GM04503 (cell line): ENCODE measurements at places on chromosomes 4 and X.

- DNase-seq: peak; percentile 31
Measured at GRCh38 chr4:145482209-145483037, 770 bp downstream of the SMAD1 start.

- DNase-seq: no peak
Measured at GRCh38 chr4:8904666-8905065, 33.0 kb upstream of the HMX1 start.

GRCh38 chrX:7109049-7109531, 38.4 kb upstream of the STS start:
- DNase-seq: no peak

DNA sequence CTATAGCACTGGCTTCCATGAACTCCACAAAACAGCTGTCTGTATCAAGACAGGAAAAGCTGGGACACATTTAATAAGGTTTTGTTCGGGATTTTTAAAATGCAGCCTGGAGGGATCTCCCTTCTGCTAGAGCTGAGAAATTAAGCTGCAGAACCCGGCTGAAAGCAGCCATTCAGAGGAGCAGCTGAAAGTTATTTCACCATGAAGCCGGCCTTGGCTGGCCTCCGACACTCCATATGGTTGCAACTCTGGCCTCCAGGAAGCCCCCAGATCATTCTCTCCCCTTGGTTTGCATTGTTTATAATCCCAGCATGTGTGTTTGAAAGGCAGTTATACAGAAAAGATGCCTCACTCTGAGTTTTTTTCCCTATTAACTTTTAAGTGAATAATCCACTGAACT, 239.4 kb downstream of the SPATA18 start:
- DNase-seq: no peak

DNA sequence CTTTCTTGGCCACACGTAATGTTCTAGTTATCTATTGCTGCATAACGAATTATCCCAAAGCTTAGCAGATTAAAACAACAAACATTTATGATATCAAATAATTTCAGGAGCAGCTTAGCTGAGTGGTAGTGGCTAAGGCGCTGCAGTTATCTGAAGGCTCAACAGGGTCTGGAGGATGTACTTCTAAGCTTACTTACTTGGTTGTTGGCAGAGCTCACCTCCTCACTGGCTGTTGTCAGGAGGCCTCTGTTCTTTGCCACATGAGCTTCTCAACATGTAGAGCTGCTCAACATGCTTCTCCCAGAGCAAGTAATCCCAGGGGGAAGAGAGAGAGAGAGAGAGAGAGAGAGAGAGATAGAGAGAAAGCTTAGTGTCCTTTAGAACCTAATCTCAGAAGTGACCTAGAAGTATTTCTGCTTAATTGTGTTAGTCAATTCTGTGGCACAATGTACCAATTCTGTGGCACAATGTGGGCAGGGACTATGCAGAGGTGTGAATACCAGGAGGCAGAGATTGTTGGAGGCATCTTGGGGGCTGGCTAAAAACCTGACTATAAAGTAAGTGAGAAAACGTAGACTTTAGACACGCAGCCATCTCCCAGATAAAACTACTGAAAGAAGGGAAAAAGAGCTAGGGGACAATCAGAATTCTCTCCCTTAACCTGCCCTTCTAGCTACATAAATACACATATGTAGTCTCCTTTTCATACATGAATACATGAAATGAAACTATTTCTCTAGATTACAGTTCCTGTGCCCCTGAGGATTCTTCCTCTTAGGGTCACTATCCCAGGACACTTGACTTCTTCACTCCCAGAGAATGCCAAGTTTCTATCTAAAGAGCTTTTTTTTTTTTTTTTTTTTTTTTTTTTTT, 40.2 kb downstream of the HOPX start:
- no peak for DNase-seq

DNA sequence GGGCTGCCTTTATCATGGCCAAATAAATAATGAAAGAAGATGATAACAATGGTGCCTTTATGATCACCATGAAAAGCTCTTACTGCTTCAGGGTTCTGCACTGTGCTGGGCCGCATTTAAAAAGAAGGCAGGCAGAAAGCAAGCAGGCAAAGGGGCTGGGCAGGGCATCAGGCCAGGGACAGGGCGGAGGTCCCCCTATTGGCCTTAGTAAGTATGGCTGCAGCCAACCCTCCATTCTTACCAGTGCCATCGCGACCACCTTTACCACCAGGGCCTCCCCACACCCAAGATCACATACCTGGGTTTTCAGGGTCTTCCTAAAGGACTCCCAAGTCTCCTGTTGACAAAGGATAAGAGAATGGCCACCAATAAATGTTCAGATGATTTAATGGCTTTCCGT, 38.9 kb downstream of the CNGA2 start:
- no peak for DNase-seq

DNA sequence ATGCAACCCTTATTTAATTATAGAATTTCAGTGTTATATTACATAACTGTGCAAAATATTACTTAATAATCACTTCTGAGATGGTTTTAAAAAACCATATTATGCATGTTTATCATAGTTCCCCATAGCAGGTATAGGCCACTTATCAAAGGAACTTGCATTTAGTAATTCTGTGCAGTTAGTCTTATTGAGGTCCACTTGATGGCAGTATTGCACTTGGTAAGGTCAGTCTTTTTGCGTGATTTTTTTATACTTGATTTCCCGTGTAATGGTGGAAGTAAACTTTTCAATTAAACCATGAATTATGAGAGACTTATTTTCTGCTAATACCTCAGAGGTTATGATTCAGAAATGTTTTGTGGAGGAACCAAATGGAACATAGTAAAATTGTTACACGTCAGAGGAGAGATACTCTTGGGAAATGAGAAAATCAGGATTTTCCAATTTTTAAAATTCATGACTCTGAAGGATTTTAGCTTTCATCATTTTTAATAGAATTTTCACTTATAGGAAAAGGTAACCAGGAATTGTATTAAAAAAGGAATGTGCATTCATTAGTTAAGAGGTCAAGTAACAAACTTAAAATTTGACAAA, 230.0 kb downstream of the CCSER1 start:
- DNase-seq: peak; percentile 11

DNA sequence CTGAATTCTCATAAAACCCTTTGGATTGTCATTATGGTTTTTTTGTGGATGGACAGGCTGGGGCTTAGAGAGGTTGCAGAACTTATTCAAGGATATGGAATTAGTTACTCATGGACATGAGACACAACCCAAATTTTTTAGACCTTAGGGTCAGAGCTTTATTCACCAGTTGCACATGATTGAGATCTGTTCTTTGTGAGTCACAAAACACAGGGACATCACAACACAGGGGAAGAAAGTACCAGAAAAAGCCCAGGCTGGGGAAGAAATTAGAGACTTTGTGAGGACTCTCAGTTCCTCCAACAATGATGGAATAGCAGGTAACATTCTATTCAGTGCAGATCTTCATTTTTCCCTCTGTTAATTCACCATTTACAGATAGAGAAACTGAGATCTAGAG, 602.4 kb upstream of the CPEB2 start:
- DNase-seq: no peak

DNA sequence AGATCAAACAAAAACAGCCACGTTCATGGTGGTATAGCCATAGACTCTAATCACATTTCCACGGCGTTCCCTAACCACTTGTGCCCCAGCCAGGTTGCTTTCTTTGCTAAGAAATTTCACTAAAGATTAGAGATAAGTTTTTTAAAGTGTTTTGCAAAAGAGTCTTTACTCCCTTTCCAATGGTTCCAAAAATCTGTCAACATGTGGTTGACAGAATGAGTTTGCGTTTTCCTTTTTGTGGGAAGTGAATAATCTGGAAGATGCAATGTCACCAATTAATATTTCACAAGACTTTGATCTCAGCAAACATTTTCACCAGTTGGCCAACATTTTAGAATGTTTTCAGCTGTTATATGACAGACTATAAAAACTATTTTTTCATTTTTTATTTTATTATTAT, 35.3 kb downstream of the CXCL1 start:
- peak; percentile 52 for DNase-seq

DNA sequence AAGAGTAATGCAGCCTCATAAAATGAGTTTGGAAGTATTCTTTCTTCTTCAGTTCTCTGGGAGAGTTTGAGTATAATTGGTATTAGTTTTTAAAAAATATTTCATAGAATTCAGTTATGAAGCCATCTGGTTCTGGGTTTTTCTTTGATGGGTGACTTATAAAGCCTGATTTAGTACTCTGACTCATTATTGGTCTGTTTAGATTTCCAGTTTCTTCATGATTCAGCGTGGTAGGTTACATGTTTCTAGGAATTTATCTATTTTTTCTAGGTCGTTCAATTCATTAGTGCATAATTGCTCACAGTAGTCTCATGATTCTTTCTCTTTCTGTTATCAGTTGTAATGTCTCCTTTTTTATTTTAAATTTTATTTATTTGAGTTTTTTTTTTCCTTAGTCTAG, 111.2 kb downstream of the CEP44 start:
- peak; percentile 8 for DNase-seq
